EH (cell line): ENCODE measurements at places on chromosomes 3 and 15.

DNA sequence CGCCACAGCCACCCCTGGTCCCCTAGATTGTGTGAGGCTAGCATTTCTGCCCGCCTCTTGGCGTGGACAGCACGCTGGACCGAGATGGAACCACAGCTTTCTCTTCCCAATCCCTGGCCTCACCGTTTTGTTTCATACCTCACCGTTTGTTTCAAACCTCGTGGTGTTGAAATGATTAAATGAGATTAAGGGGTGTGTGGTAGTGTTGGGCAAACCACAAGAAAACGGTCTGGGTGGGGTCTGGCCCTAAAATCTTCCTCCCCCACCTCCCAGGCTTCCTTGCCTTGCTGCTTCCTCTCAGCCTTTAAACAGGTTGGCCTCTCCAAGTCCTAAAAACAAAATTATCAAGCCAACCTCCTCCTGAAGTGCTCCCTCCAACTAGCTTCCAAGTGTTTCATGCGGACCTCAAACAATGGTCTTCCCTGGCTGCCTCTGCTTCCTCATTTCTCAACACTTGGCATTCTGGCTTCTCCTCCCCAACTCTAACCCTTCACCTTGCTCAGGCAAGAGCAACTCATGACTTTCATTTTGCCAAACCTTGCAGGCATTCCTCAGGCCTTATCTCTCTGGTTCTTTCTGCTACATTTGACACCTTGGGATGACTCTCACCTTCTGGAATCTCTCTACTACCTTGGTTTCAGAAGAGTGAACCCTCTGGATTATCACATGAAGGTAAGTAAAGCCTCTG, 1.4 kb upstream of the ATP13A3 start:
- DNase-seq, result no peak

DNA sequence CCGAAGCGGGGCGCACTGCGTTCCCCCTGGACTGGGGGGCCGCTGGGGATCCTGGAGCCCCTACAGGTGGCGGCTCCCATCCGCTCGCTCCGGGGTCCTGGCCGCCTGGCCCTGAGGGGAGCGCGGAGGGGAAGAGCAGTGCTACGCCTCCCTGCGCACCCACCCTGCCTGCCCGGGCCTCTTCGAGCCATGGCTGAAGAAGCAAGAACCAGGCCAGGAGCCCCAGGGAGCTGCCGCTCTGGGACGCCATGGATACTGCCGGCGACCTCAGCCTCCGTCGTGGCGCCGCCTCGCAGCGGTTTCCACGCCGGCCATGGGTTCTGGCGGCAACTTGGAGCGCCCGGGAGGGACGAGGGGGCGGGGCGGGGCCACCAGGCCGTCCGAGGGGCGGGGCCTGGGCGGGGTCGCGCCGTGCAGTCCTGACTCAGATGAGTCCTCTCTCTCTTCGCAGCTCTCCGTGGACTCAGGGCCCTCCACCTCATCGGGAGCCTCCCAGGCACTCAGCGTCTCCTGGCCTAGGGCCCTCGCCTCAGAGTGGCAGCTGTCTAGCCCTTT, 50.9 kb downstream of the MYL3 start:
- DNase-seq, result peak; percentile 74

- peak; percentile 40 for DNase-seq
Measured at GRCh38 chr3:74089814-74090213, 465.1 kb upstream of the PDZRN3 start.

- peak; percentile 51 for DNase-seq
Measured at GRCh38 chr3:147906285-147906684, 497.1 kb downstream of the ZIC1 start.
